ENCODE measurements at places on chromosomes 1 and 21.

DNA sequence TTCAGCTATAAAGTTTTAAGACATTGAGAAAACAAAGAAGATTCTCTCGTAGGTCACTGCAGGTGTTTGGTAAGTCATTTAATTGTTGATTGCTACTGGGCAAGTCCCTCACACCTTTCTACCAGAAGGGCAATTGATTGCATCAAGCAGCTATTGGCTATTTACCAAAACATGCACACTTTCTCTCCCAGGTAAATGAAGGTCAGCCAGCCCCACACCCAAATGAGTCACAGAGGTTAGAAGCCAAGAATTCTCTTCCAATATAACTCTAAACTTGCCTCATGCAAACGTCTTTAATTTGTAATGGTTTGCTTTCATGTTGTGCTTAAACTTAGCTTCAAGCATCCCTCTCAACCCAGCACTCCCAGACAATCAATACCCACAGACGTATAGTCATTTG lies 475.3 kb upstream of the ADGRL2 start:
- no peak for DNase-seq

- no peak for DNase-seq
Measured at GRCh38 chr1:179490611-179491010, 85.1 kb downstream of the NPHS2 start.

DNA sequence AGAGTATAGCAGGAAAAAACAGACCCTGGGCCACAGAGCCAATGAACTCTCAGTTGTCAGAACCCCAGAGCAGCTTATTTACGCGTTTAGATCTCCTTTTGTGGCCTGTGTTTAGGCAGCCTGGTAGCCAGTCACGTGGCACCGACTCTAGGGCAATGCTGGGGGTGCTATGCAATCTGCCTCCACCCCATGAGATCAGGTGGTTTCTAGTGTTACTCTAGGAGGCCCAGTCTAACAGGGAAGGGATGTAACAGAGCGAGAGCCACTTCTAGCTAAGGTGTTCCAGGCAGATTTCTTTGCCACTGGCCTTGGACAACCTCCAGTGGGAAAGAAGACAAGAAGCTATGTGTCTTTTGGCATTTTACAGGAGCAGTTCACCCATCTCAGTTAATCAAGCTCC lies 12.0 kb upstream of the A3GALT2 start:
- DNase-seq: no peak

GRCh38 chr1:37068897-37069296 lies 34.6 kb upstream of the GRIK3 start:
- no peak for DNase-seq

DNA sequence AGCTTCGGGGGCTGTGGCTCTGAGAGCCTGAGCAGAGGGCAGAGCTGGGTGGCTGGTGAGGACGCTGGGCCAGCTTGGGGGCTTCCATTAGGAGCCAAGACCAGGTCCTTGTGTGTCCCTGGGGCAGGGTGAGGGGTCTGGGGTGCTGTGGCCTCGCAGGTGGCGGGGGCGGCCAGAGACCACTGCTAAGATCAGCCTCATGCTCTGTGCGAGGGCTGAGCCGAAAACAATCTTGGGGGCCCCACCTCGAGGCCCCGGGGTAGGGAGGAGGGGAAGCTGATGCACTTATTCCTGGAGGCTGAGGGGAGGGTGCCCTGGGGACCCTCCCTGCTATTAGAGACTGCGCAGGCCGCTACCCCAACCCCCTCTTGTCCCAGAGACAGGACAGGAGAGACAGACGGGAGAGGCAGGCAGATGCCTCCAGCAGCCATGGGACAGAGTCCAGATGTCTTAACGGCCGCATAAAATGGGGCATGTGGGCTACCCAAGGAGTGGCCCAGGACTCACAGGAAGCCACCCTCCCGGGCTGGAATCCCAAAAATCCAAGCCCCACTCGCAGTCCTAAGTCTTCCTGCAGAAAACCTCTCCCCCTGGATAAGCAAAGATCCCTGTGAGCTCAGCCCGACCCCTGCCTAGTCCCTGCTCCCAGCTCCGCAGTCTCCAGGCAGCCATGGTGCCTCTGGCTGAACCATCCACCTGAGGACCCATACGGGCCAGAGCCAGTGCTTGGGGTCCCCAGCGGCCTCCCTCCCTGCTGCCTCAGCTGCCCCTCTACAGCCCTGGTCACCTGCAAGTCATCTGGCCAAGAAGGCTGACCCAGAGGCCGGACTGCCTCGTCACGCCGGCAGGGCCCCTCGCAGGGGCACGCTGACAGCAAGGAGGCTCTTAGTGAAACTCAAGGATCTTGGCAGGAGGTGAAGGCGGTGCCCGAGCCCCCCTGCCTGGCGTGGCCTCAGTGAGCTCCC lies 43.6 kb upstream of the COL18A1 start:
- DNase-seq: no peak

GRCh38 chr1:113247782-113248181 lies 142.5 kb upstream of the MAGI3 start:
- DNase-seq: no peak
